LHCN-M2 (cell line): ENCODE measurements at places on chromosomes 2 and 18.
A peak's percentile ranks its signal among the peaks of the same experiment; 100 is the strongest.

- peak; percentile 60 for DNase-seq
These were observed 310.9 kb downstream of the PRKCE start for GRCh38 chr2:45962177-45962921.

GRCh38 chr2:219358170-219359075 is 25.9 kb upstream of the RESP18 start:
- DNase-seq: no peak

DNA sequence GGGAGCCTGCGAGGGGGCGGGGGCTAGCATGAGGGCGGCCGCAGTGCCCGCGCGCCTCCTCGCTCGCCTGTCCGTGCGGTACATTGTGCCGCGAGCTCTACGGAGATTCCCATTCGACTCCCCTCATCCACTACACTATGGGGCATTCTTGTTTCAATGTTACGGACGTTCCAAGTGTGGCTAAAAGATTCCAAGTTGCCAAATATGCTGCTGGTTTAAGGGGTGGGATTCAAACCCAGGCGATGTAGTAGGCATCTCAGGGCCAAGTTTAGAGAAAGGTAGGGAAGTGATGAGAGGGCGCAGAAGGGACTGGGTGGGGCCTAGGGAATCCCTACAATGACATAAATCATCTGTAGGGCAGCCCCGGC is 10.0 kb upstream of the CRYBA2 start:
- no peak for DNase-seq

DNA sequence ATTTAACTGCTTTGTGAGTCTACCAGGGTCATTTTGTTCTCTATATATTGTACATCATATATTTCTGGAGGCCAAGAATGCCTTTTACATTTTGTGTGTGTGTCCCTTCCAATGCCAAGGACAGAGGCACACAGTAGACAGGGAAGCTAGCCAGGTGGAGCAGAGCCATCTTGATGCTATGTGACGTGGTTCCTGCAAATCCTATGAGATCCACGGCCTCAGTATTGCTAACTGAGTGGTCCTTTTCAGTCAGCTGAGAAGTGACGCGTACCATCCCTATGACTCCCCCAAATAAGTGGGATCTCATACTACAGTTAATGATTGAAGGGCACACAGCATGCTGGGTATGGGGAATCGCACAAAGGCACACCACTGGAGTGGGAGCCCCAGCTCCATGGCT is 27.3 kb downstream of the CCDC141 start:
- DNase-seq: no peak

- DNase-seq: peak; percentile 75
These were observed 14.2 kb downstream of the PMS1 start for GRCh38 chr2:189798312-189799029.

GRCh38 chr2:128309280-128310093 is 9.2 kb downstream of the HS6ST1 start:
- DNase-seq: peak; percentile 92

GRCh38 chr2:117190856-117191559 is 623.5 kb upstream of the DDX18 start:
- DNase-seq: no peak

GRCh38 chr2:84792856-84793522 is 87.9 kb downstream of the TRABD2A start:
- no peak for DNase-seq
